ENCODE measurements at places on chromosomes 13 and 19.

DNA sequence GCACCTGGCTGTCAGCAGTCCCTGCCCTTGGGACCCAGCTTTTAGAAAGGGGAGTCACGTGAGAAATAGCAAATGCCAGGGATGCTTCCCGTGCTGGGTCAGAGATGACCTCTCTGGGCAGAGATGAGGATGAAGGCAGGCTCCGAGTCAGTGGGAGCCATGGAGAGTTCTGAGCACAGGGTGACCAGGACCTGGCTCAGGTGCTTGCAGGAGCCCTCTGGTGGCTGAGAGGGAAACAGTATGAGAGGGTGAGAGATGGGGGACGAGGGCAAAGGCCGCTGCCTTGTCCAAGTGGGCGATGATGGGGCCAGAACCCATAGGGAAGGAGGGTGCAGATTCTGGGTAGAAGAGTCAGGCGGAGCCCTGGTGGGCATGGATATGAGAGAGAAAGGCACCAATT, 15.8 kb downstream of the TMED1 start:
- no peak for DNase-seq

DNA sequence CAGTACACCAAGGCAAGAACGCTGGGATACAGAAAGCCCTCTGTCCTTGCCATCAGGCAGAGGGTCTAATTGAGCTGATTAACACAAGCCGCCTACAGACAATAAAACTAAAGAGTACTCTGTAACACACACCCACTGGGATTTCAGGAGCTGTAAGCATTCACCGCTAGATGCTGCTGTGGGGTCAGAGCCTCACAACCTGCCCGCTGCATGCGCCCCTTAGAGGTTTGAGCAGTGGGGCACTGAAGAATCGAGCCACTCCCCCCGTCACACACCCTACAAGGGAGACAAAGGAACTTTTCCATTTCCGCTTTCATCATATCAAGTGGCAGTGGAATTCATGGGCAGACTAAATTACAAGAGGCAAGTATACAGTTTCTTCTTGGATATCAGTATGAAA, 1080.6 kb downstream of the PCDH17 start:
- DNase-seq = no peak

GRCh38 chr13:66503890-66504289, 726.2 kb downstream of the PCDH9 start:
- DNase-seq = no peak

- DNase-seq = no peak
Measured at GRCh38 chr19:54434112-54434872, 14.7 kb upstream of the LENG8 start.

- DNase-seq = no peak
Measured at GRCh38 chr19:19650331-19650730, 6.9 kb upstream of the GMIP start.
